Cerebellar nuclear complex (tissue), 1 donor: ENCODE measurements at places on chromosomes 16 and 17.

GRCh38 chr16:63744077-63744874 is 1377.6 kb downstream of the CDH11 start:
- no peak for DNase-seq

DNA sequence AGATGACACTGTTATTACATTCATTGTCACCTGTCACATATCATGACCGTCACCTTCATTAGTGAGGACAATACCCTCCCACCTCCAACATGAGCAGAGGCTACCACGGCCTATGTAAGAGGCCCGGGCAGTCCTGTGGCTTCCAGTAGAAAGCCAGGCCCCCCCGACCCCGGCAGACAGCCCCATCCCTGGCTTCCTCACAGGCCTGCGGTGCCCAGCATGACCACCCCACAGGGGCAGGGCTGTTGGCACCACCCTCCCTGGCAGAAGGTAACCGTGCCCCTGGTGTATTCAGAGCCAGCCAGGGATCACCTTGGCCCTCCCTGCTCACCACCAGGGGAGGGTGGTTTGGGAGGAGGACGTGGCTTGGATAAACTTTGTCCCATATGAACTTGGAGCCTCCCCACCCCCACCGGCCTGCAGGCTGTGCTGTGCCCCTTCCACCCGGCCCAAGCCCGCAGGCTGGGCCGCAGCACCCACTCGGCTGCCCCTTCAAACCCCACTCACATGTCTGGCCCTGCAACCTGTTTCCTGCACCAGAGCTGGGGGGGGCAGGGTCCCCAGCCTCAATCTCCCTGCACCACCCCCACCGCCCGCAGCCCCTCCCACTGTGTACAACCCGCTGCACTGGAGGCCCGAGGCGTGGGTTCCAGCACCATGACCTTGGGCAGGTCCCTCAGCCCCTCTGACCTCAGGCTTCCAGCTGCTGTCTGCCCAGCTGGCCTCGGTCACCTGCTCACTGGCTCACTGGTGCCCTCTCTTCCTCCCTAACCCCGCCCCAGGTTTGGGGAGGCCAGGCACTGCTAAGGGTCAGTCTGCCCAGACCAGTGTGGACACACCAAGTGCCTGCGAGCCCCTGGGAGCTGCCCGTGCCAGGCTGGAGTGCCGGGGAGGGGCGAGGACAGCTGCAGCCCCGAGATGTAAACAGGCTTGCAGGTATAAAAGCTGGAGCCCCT is 12.4 kb upstream of the AATK start:
- no peak for DNase-seq

DNA sequence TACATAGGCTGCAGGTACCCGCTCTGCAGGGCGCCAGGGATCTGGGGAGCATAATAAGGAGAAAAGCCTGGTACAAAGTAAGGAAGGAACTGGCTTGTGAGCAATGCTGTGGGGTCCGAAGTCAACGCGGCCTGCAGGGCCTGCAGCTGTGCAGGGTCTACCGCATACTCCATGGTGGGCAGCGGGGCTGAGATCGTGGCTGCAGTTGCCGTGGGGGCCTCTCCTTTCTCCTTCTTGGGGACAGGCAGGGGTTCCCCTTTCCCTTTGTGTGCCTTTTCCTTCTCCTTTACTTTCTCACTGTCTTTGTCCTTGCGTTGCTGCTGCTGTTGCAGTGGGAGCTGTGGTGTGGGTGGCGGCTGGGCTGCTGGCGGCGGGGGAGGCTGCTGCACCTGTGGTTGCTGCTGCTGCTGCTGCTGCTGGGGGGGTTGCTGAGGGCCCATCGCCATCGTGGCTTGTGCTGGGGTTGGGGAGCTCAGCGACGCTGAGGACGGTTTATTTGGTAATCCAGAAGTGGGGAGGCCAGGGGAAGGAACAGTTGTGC is 259.6 kb downstream of the ZFHX3 start:
- DNase-seq = no peak

GRCh38 chr16:73202161-73202729 is 154.3 kb upstream of the ZFHX3 start:
- DNase-seq = no peak

- no peak for DNase-seq
Observed at GRCh38 chr17:73027130-73027741, 65.3 kb downstream of the SLC39A11 start.

- no peak for DNase-seq
Observed at GRCh38 chr16:4314532-4315185, 1.2 kb upstream of the GLIS2 start.

GRCh38 chr16:23929856-23930255 is 94.1 kb downstream of the PRKCB start:
- no peak for DNase-seq

DNA sequence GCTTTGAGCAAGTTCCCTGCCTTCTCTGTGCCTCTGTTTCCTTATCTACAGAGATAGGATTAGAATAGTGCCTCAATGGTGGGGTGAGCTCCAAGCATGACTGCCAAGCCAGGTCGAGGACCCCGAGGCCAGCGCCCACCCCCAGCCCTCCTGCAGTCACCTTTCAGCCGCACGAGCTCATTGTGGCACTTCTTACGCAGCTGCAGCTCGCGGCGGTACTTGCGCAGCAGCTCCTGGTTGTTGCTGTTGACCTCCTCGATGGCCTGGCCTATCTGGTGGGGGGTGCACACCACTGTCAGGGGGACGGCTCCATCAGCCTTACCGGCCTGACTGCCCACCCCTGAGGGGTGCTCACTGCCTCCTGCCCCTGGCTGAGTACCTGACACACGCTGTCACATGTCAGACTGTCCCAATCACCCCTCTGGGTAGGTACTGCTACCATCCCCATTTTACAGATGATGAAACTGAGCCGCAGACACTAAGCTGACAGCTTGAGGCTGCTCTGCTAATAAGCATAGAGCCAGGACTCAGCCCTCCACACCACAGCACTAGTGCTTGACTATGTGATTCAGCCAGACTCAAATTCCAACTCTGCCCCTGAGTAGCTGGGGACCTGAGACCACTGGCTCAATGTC is 31.3 kb downstream of the KATNB1 start:
- DNase-seq = no peak

- no peak for DNase-seq
Observed at GRCh38 chr16:57591086-57591869, 37.2 kb upstream of the ADGRG1 start.

- no peak for DNase-seq
Observed at GRCh38 chr16:89187770-89188392, 12.5 kb downstream of the SLC22A31 start.

DNA sequence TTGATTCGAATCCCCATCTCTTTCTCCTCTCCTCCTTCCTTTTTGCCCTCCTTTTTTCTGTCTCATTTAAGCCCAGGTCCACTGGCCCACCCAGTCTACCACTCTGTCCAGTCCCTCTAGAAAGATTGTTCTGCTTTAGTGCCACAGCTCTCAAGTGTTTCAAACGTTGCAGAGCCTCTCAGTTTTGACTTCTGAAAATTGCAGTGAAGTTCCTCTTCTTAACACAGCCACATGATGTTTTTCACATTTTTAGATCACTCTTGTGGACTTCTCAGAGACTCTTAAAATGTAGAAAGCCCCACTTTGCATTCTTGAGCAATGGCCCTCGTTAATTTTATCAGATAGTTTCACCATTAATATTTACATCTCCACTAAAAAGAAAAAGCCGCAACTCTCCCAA is 253.1 kb downstream of the HAPSTR1 start:
- DNase-seq = no peak

DNA sequence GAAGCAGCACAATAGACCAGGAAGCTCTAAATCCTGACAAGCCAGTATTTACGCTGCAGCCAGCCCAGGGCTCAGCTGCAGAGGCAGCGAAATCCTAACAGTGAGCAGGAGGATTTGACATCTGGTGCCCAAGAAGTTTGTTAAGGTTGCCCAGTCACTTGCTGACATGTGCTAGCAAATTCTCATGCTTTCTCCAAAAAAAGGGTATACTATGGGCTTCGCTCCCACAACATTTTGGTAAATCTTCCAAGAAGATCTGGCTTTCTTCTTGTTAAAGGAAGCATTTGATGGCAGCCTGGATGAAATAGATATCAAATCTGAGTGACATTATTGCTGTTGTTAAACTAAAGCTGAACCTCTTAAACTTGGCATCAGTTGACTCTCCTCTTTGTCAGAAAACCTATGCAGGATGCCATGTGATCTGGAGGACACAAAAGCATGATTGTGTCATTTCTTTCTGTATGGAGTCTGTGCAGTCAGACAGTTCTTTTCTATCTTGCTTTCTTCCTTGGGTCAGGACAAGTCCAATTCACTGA is 949.7 kb upstream of the RBFOX1 start:
- DNase-seq = no peak

- DNase-seq = no peak
Observed at GRCh38 chr17:49589577-49589927, 13.9 kb downstream of the NXPH3 start.

- DNase-seq = no peak
Observed at GRCh38 chr16:12419151-12419550, 384.5 kb downstream of the CPPED1 start.

GRCh38 chr17:18157354-18157985 is 26.2 kb upstream of the ALKBH5 start:
- DNase-seq = no peak

- no peak for DNase-seq
Observed at GRCh38 chr17:27403480-27404005, 52.7 kb upstream of the KSR1 start.

DNA sequence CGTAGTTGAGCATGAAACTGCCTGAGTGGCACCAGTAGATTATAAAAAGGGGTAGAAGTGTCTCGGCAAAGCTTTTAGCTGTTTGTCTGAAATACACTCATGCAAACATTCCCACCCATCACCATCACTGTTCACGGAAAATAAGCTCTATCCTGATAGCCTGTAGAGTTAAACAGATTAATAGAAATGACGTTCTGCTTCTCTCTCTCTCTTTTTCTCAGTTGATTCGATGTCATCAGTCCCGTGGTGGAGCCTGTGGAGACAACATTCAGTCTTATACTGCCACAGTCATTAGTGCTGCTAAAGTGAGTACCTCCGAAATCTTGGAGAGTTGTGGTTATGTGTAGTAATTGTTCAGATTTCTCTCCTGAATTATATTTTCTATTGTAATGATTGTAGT is 224.7 kb downstream of the BCAS3 start:
- DNase-seq = no peak

- DNase-seq = no peak
Observed at GRCh38 chr17:18002171-18002570, 29.5 kb downstream of the DRC3 start.

DNA sequence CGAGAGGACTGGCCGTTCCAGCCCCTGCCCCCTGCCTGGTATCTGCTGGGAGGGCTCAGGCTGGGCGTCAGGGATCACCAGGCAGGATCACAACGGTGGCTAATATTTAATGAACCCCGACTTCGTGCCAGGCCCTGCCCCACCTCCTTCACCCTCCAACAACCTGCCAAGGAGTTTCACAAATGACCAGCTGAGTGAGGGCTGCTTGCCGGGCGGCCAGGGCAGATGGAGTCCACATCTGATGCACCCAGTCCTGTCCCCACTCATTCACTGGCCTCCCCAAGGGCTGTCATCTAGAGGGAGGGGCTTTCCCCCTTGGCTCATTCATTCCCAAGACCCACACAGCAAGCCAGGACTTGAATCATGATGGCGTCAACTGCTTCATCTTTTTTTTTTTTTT is 17.5 kb downstream of the UBALD1 start:
- no peak for DNase-seq

- DNase-seq = no peak
Observed at GRCh38 chr17:44540246-44541084, 16.8 kb upstream of the FZD2 start.

DNA sequence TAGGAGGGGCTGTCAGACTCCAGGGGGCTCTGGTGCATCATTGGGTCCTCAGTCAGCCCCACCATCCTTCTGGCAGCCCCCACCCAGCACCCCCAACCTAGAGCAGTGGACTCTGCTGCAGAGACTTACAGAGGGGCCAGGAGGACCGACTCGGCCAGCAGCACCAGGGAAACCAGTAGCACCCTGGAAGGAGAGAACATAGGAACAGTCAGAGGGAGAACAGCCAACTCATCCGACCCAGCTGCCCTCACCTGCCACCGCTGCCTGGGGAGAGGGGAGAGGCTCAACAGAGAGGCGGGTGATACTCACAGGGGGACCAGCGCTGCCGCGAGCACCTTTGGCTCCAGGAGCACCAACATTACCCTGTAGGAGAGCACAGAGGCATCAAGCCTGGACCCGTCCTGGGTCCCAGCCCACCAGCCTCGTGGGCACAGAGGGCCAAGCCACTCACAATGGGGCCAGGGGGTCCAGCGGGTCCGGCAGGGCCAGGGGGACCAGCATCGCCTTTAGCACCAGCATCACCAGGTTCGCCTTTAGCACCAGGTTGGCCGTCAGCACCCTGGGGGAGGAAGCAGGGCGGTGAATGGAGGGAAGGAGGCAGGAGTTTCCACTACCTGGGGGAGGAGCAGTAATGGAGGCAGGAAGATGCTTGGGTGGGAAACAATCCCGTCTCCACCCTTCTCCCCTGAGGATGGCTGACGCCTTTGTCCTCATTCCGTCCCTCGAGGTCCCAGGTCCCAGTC is 11.7 kb downstream of the COL1A1 start:
- DNase-seq = no peak

DNA sequence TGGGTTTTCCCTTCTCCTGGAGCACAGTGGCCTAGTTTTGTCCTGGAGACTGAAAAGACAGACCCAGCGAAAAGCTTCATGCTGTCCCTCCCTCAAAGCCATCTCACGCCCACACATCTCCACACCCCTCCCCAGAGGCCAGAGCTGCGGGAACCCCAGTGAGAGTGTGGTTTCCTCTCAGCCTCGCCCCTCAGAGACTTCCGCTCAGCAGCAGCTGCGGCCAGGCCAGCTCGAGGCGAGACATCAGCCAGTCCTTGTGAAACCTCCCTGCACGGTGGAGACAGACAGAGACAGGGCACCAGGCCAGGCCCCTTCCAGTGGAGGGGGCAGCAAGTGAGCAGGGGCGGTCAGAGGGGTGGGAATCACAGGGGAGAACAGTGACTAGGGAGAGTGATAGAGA is 77.0 kb upstream of the TNRC6C start:
- DNase-seq = no peak

DNA sequence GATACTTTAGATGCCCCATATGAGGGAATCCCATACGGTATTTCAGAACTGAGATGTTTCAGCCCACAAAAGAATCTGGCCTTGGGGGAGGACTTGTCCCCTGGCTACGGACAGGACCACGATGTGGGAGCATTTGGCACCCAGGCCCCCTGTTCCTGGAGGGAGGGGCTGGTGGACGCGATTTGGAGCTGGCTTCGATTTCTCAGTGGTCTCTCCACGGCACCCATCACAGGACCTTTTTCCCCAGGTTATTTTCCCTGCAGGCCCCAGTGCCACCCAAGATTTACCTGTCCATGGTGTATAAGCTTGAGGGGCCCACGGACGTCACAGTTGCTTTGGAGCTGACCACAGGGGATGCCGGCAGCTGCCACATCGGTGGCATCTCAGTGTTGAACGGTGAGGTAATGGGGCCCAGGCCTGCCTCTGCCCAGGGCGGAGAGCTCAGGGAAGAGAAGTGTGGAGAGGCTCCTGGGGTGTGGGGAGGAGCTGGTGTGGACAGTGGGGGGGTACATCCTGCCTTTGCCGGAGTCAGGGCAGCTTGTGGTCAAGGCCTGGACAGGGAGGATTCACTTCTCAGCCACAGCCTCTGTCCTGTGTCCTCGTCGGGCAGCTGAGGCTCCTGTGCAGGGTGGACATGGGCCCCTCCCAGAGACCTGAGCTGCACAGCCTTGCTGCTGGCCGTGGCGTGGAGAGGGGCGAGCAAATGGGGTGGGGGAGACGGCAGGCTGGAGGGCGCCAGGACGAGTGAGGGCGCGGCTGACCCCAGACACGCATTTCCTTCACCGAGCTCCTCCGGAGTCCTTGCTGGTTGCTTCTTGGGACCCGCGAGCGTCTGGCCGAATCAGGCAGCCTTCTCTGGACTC is 9.9 kb downstream of the ENGASE start:
- DNase-seq = no peak

GRCh38 chr17:29557085-29557738 is 9.6 kb downstream of the ABHD15 start:
- DNase-seq = no peak
